ENCODE measurements at places on chromosomes 2 and 18. TPM values are rescaled to one million over a fixed set of nuclear protein-coding genes. Genes with fewer than 3 reads are reported as not detected.
A peak's percentile ranks its signal among the peaks of the same experiment; 100 is the strongest.

- no peak for DNase-seq
Measured at GRCh38 chr2:130355172-130355577, 681 bp upstream of the PTPN18 start.

- DNase-seq: no peak
Measured at GRCh38 chr18:31294199-31294747, 23.7 kb upstream of the DSG1 start.

DNA sequence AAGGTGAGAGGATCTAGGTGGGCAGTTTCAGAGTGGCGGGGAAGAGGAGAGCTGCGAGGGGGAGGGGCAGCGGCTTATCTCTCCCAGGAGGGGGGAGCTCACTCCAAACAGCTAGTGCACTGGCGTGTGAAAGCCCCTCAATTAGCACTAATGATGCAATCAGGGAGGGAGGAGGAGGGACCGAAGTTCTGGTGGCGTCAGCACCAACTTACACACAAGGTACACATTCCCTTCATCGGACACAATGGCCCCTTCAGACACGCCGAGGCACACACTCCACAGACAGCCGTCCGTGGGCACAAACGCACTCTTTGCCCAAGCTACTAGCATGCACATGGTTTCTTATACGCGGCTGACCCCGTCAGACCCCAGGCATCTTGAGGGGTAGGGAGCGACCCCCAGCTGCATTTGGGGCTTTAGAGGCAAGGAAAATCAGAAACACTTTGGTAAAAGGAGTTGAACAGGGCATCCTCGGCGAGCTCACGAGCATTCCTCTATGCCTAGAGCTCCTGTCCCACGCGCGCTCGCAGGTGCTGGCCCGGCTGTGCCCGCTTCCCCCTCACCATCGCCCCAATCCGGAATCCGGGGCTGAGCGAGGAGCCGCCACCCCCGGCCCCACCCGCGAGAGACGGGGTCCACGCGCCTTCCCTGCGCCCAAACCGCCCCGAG, 868 bp upstream of the PKDCC start:
- peak; percentile 79 for DNase-seq

GRCh38 chr2:149562324-149562723, 25.3 kb downstream of the MMADHC start:
- peak; percentile 48 for DNase-seq

DNA sequence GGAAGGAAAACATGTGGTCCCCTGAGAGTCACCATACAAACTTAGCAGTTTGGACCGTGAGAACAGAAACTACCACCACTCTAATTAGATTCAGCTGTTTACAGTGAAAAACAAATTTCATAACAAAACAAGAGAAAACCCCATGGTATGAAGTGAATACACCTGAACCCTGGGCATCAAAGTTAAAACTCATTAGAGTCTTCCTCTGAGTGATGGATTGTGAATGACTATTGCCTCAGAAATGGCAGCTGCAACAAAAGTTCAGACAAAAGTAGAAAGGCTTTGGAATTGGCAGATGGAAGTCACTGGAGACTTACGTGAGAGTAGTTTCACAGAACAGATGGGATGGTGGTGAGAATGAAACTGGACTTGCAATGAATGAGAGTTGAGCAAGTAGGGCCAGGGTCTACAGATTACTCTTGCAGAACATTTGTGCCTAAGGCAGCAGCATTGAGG, 98.0 kb downstream of the AAK1 start:
- DNase-seq: no peak

GRCh38 chr2:96315400-96316071, 9.6 kb upstream of the ITPRIPL1 start:
- no peak for DNase-seq

DNA sequence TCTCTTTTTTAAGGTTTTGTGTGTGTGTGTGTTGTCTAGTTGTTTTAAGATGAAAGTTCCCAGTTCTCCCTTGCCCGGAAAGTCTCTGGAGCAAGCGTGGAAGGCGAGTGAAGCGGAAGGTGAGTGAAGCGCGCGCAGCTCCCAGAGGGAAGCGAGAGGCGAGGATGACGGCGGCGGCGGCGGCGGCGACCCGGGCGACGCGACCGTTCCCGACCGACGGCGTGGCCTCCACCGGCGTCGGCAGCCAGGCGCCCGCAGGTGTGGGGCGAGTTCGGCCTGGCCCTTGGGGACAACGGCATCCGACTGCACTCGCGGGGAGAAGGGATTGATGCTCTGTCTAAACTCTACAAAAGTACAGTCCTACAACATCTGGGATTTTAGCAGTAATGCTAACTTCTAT, 321.9 kb downstream of the CELF4 start:
- peak; percentile 33 for DNase-seq

DNA sequence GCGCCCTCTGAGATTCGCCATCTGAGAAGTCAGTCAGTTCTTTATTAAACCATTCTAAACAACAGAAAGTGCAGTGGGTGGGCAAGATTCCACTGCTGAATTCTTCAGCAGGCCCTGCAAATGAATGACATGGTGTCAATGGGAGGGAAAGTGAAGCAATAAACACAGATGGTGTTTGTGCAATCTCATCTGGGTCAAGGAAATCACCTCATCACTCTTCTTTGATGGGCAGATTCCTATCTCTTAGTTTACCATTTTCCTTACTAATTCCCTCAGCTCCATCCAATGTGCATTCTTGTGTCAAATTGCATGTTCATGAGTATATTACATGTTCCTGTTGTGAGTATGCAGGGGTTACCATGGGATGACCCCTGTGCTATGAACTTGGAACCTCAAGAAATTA, 100.7 kb upstream of the CYP1B1 start:
- no peak for DNase-seq

The SETBP1 gene
- polyA plus RNA-seq: 31.0 TPM

The IL1RL2 gene
- 0.98 TPM for polyA plus RNA-seq

Data from renal pelvis (tissue), 12 donors.